ENCODE measurements at places on chromosomes 7 and 10.
A peak's percentile ranks its signal among the peaks of the same experiment; 100 is the strongest.

DNA sequence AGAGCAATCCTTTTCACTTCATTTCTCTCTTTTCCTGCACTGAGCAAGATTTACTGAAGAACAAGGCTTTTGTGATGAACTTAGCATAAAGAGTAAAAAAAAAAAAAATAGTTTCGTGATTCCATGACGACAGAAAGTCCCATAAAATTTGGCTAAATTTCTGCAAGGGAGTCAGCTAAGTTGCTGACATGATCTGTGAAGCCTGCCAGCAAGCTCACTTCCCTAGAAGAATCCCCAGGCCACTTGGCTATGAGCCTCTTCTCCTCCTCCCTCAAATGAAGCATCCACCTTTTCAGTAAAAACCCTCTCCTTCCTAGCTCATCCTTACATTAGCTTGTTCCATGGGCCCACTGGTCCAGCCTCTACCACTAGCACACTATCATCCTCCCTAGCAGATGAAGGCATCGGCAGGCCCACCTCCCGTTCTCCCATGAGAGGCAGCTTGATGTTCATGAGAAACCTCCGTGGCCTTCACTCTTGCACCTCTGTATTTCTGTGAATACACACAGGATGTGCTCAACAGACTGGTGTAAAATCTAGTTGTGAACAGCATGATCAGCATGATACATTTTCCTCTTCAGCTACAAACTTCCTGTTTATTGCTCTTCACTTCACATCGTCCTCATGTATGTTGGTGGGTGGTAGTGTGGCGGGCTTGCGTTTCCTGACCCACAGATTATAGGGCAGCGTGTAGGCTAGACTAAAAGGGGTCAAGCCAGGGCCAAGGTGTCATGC is 30.9 kb downstream of the GIMAP8 start:
- no peak for DNase-seq

DNA sequence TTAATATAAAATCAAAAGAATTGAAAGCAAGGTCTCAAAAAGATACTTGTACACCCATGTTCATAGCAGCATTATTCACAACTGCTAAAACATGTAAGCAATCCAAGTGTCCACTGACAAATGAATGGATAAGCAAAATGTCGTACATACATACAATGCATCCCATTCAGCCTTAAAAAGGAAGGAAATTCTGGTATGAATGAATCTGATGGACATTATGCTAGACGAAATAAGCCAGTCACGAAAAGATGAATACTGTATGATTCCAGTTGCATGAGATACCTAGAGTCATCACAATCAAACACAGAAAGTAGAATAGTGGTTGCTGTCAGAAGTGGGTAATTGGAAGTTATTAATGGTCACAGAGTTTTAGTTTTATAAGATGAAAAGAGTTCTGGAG is 9.5 kb upstream of the TAC1 start:
- no peak for DNase-seq

DNA sequence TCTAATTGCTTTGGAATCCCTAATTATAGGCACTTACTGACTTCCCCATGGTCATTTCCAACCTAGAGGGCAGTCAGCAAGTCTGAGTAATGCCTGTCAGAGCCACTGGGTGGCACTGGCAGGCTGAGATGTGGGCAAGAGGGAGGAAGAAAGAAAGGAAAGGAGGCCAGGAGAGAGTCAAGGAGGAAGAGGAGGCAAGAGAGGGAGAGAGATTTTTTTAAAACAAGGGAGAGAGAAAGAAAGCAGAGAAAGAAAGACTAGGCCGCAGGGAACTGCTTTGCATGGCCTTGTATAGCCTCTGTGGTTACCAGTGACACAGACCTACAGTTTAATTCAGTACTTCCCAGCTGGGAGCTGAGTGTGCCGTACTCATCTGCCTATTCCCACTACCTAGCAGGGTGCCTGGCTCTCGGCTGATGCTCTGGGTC is 210.4 kb upstream of the ADO start:
- DNase-seq, result peak; percentile 25

DNA sequence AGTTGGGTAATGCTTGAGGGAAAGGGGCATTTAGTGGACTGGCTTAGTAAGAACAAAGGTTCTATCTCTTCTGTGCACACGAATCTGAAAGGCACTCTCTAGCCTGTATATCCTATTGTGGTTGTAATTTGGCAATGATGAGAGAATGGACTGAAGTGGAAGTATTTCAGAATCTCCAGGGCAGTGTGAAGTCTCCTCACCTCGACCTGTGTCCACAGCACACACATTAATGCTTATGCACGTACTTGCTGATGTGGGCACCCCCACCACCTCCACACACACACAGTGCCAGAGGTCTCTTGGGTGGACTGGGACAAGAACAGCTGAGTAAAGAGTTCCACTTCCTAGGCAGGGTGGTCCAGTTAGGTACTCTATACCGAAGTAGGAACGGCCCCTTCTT is 6.9 kb downstream of the SMC3 start:
- DNase-seq, result no peak

- DNase-seq, result no peak
Observed at GRCh38 chr7:148915211-148915610, 31.1 kb upstream of the EZH2 start.
